ENCODE measurements at places on chromosomes 4 and X.

- no peak for DNase-seq
Observed at GRCh38 chrX:47815901-47816845, 20.5 kb upstream of the ZNF81 start.

DNA sequence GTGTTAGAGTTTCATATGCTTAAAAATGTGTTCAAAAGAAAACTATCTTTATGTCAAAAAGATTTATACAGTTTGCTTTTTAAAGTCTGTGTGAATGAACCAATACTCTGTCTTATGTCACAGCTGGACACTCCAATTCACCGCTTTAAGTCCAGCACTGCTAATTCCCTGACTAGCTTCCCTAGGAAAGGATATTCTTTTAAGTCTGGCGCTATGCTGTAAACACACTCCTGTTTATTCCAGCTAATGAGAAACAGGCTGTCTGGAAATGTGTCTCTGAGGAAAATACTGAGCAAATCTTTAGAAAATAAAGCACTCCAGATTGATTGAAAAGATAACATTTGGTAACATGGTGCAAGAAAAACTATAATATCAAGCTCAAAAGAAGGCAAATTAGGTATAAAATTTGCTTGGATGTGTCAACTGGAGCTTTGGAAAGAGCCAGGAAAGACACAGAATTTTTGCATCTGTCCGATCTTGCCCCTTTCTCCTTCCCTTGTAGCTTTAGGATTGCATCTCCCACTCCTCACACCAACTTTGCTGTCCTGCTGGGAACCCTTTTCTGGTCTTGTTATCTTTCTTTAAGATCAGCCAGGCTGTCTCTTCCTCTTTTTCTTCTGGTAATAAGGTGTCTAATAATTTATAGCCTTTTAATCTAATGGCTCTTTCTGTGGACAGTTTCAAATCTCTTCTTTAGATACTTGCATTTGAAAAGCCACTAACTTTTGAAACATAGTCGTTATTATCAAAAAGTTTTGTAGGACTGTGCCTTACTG, 40.9 kb upstream of the VEGFC start:
- DNase-seq: no peak

GRCh38 chrX:38968344-38969216, 167.3 kb downstream of the MID1IP1 start:
- DNase-seq: no peak

GRCh38 chr4:94225449-94225848, 17.8 kb downstream of the SMARCAD1 start:
- no peak for DNase-seq
